Right renal pelvis (tissue), 4 donors: ENCODE measurements at places on chromosomes 4 and X.

- no peak for DNase-seq
Measured at GRCh38 chrX:13015536-13016236, 28.7 kb downstream of the FAM9C start.

- DNase-seq = no peak
Measured at GRCh38 chrX:80354966-80355465, 65.2 kb upstream of the TENT5D start.

DNA sequence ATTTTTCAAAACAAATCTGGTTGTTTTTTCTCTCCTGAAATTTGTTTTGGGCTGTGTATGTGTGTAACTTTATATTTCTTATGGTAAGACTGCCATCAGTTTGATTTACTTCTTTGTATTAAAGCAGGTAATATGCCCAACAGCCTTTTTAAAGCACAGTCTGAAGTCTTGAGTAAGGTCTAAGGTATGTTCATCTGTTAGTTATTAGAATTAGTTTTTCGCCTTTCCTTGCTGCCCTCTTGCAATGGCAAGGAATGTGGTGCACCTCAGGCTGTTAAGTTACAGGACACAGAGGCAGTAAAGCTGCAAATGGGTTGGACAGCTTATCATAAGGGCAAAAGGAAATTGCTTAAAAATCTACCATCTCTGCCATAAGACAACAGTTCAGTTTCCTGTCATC lies 71.8 kb downstream of the METTL14 start:
- DNase-seq = no peak

GRCh38 chr4:163167333-163167626 lies 590 bp upstream of the NAF1 start:
- DNase-seq = no peak
